ENCODE measurements at places on chromosomes 16 and 17.

- DNase-seq: no peak
These were observed 24.5 kb downstream of the ARHGAP23 start for GRCh38 chr17:38452719-38453118.

- peak; percentile 69 for DNase-seq
These were observed 45.8 kb downstream of the STAT3 start for GRCh38 chr17:42342242-42343008.

GRCh38 chr16:88063211-88063773 is 112.1 kb downstream of the BANP start:
- peak; percentile 85 for DNase-seq

DNA sequence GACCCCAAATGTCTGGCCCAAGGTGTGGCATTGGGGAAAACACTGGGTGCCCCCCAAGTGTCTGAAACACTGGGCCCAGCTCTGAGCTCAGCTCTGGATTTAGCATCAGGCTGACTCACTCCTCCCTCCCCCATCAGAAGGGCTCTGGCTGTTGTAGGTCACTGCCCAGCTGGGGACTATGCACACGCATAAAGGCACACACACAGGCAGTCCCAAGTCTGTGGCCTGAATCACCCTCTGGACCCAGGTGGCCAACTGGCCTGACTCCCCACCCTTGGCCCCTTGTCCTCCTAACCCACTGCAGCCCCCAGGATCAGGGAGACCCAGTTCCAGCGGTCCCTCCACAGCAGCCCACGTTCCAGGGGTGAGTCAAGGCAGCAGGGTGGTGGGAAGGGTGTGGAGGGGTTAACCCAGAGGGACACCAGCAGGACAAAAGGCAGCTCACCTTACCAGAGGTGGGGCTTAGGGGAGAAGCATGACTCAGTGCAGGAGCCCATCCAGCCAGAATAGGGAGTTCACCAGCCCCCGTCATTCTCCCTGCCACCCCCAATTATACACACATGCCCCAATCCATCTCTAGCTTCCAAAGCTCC is 47.0 kb downstream of the MYO18A start:
- peak; percentile 58 for DNase-seq

DNA sequence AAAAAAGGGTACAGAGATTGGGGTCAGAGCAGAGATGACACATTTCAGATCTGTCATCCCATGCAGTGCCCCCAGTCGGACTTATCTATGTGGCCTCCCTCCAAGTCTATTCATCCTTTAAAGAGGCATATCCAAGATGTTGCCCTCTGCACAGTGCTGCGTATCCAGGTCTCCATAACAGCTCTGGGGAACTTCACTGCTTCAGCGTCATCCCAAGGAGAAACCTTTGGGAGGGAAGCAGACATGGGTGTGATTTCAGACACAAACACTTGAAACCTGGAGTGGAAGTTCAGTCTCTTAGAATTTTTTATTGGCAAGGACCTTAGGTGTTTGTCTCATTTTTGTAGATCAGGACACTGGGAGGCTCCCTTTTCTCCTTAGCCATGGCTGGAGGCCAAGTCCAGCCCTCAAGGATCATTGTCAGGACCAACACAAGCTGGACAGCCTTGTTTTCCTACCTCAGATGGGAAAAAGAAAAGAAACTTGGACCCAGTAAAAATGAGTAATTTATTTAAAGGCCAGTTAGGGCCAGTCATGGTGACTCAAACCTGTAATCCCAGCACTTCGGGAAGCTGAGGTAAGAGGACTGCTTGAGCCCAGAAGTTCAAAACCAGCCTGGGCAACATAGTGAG is 23.9 kb upstream of the NLK start:
- no peak for DNase-seq

GRCh38 chr17:9872852-9873251 is 32.2 kb downstream of the RCVRN start:
- no peak for DNase-seq

DNA sequence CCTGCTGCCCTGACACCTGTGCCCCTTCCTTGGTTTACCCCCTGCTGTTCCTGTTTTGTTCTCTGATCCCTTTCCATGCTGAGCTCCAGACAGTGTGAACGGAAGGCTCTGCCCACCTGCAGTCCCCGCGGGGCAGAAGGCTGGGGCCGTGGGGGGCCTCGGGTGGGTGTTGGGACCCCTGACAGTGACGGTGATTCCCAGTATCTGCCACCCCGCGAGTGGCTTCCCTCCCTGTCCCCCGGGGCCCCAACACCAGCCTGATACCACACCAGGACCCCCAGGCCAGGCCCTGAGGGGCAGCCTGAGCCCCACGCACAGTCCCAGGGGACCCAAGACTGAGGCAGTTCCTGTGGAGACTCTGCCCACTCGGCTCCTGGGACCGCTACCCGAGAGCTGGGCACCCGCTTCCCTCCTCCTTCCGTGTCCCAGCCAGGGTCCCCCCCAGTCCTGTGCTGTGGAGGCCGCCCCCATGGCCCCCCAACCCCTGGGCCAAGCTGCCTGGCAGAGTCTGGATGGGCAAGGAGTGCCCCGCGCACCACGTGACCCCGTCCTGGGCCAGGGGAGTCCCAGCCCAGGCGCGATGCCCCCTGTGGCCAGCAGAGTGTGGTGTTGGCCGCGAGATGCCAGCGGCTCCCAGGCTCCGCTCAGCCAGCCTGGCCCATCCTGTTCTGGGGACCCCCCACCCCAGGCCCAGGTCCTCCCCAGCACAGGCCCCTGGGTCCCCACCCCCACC is 10.0 kb upstream of the C1QTNF8 start:
- peak; percentile 24 for DNase-seq

Measured in fibroblast of skin of right biceps (primary cell).